ENCODE measurements at places on chromosomes 12 and 14.

DNA sequence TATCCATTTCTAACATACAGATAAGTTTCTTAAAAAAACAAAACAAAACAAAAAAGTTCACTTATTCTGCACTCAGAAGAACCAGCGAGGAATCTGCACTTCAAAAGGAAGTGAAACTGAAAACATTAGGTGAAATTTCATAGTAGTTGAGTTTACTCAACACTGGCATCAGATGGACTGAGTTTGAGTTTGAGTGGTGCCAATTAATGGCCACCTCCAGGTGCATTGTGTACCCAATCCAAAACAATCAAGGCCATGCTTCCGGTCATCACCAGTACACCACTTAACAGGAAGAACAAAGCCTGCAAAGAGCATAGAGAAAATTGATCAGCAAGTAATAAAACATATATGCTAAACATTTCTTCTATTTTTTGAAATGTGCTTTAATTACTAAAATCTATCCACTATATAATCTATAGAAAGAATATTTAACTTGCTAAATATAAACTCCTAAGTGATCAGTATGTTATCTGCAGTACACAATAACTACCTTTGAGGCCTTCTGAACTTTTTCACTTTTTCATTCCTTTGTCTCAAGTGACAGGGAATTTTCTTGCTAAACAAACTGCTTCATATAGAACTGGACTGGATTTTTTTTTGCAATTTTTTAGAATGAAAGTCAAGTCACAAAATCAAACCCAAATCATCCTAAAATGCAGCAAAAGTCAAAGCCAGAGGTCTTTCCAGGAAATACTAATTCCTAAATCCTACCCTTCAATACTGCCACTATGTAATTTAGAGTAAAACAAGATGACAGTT is 11.5 kb downstream of the SLC38A2 start:
- DNase-seq = no peak

GRCh38 chr14:90321891-90322290 is 9.8 kb downstream of the NRDE2 start:
- no peak for DNase-seq

DNA sequence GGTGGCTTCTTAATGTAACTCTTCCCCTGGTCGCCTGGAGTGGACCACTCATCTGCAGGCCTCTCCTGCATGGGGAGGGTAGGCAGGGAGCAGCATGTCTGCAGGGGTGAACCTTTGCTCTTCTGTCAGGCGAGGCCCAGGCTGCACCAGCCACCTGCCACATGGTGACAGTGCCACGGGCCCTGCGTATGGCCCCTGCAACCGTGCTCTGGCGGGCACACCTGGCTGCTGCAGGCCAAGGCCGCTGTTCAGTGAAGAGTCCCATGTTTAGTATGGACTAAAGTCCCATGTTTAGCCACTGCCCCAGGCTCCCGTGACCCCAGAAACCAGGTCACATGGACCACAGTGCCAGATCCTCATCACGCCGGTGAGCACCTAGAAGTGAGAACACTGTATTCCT is 187.0 kb downstream of the ADGRD1 start:
- DNase-seq = peak; percentile 41

DNA sequence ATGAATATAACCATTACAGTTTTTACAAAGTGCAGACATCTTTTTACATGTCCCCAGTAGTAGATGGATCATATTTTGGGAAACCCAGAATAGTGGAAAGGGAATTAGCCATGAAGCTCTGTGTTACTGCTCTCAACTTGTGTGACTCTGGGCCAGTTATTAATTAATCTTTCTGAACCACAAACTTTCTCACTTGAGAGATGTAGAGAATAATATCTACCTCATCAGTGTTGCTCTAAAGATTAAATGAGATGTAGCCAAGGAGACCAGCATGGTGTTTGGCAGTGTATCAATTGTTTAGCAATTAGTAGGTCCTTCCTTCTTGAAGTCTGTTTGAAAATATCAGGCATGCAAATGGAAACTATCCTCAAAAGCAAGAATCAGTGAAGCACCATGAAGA is 169.2 kb downstream of the TMTC2 start:
- DNase-seq = no peak

GRCh38 chr12:120583478-120584030 is 2.4 kb upstream of the POP5 start:
- DNase-seq = peak; percentile 94

DNA sequence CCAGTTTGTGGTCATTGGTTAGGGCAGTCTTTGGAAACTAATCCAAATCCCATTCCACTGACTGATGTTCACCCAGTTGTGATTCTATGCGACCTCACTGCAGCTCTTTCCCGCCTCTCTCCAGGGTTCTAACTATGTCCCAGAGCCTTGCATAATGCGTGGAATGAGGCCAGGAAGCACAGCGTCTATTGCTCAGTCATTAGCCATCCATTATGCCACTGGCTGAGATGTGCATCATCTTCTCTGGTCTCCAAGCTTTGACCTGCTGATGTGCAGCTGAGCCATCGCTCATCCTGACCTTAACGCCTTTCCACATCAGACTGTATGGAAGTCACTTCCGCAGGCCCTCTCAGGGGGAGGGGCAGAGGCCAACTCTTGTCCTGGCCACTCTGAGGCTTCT is 115.4 kb upstream of the VRK1 start:
- DNase-seq = no peak

GRCh38 chr14:51041883-51042282 is 53.0 kb downstream of the TRIM9 start:
- no peak for DNase-seq

DNA sequence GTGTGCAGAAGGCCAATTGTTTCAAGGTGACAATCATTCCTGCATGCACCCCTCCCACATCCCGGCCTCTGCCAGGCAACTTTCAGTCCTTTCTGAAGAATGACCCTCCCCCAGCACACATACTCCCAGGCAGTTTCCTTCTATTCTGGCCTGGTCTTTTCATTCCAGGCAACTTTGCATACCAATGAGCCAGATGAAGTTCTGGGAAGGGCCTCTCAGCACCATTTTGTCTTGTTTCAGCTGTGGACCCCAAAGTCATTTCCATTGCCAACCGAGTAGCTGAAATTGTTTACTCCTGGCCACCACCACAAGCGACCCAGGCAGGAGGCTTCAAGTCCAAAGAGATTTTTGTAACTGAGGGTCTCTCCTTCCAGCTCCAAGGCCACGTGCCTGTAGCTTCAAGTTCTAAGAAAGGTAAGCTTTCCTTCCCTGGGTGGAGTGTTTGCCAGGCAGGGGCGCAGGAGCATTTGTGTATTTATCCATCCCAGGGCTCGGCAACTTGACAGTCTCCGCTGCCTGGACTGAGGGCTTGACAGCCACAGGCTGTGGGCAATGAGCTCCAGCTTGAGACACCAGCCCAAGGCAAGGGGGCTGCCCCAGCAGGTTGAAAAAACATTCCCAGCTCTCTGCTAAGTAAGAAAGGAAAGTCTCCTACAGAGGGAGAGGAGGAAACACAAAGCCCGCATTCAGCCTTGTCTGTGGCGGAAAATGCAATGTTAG is 16.4 kb downstream of the BCL2L14 start:
- DNase-seq = no peak

- no peak for DNase-seq
These were observed 92.6 kb upstream of the ATP2B1 start for GRCh38 chr12:89801284-89801683.

- no peak for DNase-seq
These were observed 24.7 kb upstream of the PWP1 start for GRCh38 chr12:107660861-107661415.

DNA sequence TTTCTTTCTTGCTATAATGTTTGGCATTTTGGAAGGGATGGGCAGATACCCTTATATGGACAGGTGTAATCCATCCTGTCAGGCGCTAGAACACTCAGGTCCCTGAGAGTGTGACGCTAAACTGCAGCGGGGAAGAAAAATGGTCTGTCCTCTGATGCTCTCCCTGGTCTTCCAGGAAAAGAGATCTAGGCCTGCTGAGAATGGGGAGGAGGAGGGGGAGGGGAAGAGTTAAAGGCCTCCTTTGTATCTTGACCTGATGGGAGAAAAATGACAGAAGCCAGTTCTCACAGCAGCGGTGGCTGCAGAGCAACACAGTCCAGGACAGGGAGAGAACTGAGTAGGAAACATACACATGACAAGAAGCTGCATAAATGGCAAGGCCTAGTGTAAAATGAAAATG is 61.1 kb downstream of the RPS6KA5 start:
- no peak for DNase-seq

- no peak for DNase-seq
These were observed 37.1 kb downstream of the FUT8 start for GRCh38 chr14:65449647-65450046.

DNA sequence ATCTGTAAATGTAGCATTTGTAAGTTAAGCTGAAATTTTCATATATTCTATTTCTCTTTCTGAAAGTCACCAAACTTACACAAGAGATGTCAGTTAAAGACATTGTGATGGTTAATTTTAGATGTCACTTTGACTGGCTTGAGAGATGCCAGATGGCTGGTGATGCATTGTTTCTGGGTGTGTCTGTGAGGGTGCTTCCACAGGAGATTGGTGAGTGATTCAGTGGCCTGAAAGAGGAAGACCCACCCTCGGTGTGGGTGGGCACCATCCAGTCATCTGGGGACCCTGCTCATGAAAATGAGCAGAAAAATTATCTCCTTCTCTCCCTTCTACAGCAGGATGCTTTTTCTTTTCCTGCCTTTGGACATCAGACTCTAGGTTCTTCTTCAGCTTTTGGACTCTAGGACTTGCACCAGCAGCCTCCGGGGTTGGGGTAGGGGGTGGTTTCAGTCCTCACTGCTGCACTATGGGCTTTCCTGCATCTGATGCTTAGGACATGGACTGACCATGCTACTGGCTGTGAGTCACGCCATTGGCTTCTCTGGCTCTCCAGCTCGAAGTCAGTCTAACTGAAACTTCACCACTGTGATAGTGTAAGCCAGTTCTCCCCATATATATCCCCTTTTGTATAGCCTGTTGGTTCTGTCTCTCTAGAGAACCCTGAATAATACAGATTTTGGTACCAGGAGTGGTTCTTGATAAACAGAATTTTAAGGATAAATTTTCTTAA is 20.9 kb downstream of the PDE6H start:
- DNase-seq = no peak

DNA sequence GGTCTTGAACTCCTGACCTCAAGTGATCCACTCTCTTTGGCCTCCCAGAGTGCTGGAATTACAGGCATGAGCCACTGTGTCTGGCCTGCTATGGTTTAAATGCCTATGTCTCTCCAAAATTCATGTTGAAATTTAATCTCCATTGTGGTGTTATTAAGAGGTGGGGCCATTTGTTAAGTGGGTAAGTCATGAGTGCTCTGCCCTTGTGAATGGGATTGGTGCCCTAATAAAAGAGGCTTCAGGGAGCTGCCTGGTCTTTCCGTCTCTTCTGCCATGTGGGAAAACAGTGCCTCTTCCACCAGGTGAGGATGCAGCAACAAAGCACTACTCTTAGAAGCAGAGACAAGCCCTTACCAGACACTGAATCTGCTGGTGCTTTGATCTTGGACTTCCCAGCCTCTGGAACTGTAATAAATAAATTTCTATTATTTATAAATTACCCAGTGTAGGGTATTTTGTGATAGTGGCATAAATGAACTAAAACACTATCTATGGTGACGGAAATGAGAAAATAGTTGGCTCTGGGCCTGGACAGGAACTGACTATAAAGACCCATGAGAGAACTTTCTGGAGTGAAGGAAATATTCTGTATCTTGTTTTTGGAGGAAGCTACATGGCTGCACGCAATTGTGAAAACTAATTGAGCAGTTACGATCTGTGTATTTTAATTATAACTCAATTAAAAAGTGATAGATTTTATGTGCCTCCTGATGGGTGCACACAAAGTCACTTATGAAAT is 12.1 kb upstream of the ATP23 start:
- DNase-seq = no peak

GRCh38 chr12:112615196-112615595 is 176.4 kb upstream of the RPH3A start:
- DNase-seq = no peak

GRCh38 chr14:90300611-90301047 is 31.1 kb downstream of the NRDE2 start:
- no peak for DNase-seq

- DNase-seq = no peak
These were observed 4.7 kb upstream of the SLC2A13 start for GRCh38 chr12:40110586-40110985.

GRCh38 chr12:85820101-85820500 is 16.1 kb downstream of the RASSF9 start:
- DNase-seq = no peak

DNA sequence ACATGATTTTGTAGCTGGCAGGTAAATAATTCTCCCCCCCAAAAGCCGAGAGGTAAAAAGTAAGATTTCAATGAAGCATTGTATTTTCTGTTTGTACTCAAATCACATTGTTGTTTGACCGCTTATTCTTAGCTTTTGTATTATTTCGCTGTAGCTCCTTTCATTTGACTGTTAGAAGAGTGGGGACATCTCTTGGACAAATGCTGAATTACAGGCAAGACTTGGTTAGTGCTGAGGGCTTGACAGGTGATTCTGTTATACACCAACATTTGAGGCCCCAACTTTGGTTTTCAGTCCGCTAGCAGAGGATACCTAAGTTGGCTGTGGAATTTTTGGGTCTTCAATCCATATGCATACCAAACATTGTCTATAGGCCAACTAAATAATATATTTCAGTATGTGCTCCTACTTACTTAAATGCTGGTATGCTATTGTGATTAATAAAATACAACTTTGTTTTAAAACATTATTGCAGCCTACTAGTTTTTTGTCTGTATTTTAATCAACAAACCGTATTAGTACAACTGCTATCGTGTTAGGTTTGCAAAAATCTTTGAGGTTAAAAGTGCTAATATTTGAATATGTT is 102.2 kb downstream of the ERC1 start:
- no peak for DNase-seq

GRCh38 chr14:66965831-66966230 is 223.4 kb upstream of the GARIN2 start:
- DNase-seq = no peak

DNA sequence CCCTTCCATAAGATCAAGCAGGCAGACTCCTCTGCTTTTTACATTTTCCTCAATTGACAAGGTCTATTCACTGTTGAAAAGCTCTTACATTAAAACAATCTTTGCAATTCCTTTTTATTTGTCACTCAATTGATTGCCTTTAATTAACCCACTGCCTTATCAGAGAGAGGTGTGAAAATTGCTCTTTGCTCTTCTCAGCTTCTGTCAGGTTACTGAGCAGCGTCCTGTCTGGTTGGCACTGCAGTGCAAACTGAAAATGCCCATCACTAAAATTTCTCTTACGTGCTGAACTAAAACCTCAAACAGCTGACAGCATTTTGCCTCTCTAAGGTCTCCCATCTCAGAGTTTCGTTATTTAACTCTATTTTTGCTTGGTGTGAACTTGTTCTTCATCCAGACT is 504.1 kb upstream of the ATXN7L3B start:
- DNase-seq = no peak

- DNase-seq = no peak
These were observed 96.6 kb downstream of the SPTSSA start for GRCh38 chr14:34365309-34365915.

DNA sequence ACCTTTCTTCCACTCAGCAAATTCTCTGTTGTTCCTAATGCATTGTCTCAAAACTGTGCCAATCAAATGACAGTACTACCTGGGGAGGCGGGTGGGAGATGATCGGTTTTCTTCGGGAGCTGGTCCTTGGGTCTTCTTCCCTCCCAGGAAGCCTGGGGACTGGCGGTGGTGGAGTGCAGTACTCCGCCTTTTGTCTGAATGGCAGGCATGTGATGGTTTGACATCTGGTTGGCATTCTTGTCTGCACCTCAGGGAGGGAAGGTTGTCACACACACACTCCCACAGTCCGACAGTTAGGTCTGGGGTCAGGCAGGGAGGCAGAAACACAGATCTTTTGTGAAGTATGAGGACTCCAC is 114.8 kb downstream of the SNAPC1 start:
- no peak for DNase-seq

- DNase-seq = no peak
These were observed 975 bp downstream of the OGFOD2 start for GRCh38 chr12:122975790-122976647.

- DNase-seq = no peak
These were observed 58.5 kb downstream of the SPPL3 start for GRCh38 chr12:120845696-120846095.
